ENCODE measurements at places on chromosomes 16 and 17. TPM values are rescaled to one million over a fixed set of nuclear protein-coding genes. Genes with fewer than 3 reads are reported as not detected.

DNA sequence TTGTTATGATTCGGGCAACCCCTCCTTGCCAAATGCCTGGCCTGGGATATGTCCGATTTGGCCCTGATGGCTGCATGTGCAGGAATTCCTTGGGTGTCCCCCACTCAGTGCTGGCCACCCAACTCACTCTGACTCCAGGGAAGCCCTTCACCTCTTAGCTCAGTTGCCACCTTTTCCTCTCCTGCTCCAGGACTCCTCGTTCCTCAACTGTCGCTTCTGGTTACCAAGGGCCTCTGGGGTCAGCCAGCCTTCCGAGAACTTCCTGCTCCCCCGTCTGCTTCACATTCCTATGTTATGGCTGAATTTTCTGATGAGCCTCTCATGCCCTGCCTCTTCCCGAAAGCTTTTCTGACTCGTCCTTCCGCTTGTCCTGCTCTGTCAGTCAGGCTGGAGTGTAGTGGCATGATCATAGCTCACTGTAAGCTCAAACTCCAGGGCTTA is 63.5 kb downstream of the SPACA3 start:
- DNase-seq = peak; percentile 12

DNA sequence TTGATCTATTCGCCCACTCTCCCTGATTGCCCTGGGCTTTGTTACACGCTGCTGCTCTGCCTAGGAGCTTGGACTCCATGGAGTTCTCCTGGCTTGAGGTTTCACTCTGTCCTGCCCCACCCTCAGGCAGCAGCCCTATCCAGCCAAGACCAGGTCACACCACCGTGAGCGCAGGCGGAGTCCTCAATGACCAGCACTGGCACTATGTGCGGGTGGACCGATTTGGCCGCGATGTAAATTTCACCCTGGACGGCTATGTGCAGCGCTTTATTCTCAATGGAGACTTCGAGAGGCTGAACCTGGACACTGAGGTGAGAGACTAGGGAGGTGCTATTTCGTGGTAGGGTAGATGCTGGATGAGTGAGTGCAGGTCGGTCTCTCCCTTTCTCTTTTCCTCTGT is 3.5 kb downstream of the CNTNAP1 start:
- no peak for DNase-seq

GRCh38 chr17:44331249-44331760 is 6.7 kb upstream of the SLC25A39 start:
- peak; percentile 16 for DNase-seq

DNA sequence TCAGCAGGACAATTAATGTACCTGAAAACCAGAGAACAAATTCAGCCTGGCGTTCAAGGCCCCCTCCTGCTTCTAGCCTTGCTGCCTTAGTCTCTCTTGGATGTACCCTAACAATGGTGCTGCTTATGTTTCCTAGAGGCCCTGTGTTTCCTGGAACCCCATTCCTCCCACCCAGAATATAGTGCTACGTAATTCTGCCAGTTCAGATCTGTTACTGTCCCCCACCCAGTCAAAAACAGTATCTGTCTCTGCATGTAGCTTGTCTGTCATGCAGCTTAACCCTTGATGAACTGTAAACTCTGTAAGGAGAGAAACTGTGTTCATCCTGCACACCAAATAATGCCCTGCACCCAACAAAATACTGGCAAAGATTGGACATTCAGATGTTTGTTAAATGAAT is 6.8 kb downstream of the MRTFB start:
- DNase-seq = no peak

KRT20 gene
- not detected for total RNA-seq

DNA sequence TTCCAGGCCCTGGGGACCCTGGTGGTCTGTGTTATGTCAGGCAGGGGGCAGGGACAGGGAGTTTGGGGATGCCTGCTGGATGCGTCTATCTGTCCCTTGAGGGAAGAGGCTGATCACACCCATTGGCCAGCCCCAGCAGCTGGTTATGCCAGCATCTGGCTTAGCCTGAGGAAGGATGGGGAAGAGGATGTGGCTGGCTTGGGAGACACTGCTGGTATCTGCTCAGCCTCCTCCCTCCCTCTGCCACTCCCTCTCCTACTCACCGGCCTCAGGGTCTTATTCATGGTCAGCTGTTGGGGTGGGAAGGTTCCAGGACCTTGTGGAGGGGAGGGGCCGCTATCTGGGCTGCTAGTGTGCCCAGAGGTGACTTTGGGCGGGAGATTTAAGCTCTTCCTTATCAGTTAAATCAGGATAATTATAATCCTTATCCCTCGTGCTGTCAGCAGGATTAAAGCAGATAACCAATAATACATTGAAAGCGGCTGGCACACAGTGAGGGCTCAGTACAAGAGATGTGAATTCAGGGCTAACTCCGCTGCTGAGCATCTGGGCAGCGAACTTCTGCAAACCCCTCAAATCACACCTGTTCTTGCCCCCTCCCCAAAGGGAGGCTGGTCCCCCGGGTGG is 36.0 kb upstream of the MLKL start:
- no peak for DNase-seq

RECQL5 gene
- total RNA-seq = 24.6 TPM

- DNase-seq = no peak
These were observed 24.3 kb downstream of the CENPV start for GRCh38 chr17:16328997-16329396.

DNA sequence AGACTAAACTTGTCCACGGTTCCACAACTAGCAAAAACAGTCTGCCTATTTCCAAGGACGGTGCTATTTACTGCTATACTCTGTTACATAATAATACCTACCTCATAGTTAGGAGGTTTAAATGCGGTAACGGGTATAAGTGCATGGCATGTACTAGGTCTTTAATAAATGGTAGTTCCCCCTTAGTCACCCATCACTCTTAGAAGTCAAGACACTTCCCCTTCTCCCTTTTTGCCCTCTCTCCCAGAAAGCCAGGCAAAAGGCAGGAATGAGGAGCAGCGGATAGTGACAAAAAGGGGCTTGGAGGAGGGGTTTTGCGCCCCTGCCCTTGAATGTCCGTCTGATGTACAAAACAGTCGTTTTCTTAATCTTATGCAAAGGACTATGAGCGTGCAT is 1.1 kb upstream of the LSM12 start:
- no peak for DNase-seq

PDILT gene
- not detected for total RNA-seq

- peak; percentile 31 for DNase-seq
These were observed 4.3 kb downstream of the KRT37 start for GRCh38 chr17:41420134-41420533.

ITGB3 gene
- total RNA-seq = 59.2 TPM

GRCh38 chr16:57994778-57995177 is 5.7 kb downstream of the ZNF319 start:
- DNase-seq = no peak

GRCh38 chr16:29662729-29663015 is 375 bp upstream of the SPN start:
- DNase-seq = no peak

RAP1GAP2 gene
- total RNA-seq = 7.8 TPM

- DNase-seq = no peak
These were observed 251.8 kb downstream of the MAF start for GRCh38 chr16:79348521-79349306.

DNA sequence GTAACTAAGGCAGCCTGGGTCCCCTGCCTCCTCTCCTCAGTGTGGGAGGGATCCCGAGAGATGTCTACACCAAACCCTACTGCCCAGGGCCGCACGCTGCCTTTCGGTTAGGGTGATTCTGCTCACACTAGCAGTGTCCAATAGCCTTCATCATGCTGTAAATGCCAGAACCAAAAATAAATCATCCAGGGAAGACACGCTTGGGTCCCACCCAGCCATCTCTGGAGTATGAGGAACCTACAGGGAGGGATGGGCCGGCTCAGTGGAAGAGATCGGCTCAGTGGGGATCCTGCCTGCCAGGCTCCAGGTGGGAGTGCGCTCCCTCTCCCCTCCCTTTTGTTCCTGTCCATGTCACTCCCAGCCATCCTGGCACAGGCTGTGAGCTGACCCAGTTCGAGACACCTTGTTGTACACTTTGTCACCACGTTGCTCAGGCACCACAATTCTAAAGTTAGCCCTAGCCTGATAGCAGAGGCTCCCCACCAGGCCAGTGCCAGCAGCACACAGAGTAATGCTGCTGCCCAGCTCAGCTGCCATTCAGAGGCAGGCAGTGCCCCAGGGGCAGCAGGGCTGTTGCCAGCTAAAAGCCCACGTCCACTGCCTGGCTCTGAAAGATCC is 24.5 kb downstream of the PEMT start:
- DNase-seq = no peak

STAC2 gene
- total RNA-seq = not detected

GRCh38 chr16:72159386-72159785 is 12.6 kb downstream of the PMFBP1 start:
- no peak for DNase-seq

DNA sequence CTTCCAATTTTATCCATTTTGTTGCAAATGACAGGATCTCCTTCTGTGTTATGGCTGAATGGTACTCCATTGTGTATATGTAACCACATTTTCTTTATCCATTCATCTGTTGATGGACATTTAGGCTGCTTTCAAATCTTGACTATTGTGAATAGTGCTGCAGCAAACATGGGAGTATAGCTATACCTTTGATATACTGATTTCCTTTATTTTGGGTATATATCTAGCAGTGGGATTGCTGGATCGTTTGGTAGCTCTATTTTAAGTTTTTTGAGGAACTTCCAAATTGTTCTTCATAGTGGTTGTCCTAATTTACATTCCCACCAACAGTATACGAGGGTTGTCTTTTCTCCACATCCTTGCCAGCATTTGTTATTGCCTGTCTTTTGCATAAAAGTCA is 67.8 kb downstream of the BRIP1 start:
- no peak for DNase-seq

DNA sequence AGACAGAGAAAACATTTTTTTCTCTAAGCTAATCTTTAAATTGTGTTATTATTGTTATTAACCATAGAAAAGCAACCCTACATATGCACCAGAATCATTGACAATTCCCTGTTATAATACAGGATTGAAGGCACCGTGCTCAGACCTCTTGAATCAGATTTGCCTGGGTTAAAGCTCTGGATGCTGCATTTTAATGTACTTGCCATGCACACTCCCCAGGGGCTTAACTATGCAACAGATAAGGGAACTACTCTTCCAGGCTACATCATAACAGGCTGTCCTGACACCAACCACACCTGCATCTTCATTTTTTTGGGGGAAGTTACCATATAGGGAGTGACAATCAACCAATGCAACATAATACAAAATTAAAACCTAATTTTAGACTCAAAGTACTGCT is 1187.6 kb upstream of the CDH8 start:
- DNase-seq = no peak

RCVRN gene
- not detected for total RNA-seq

KRTAP17-1 gene
- total RNA-seq = not detected

SLC12A3 gene
- 0.18 TPM for total RNA-seq

GRCh38 chr16:82396509-82396908 is 226.5 kb upstream of the MPHOSPH6 start:
- DNase-seq = no peak

TMEM238L gene
- not detected for total RNA-seq

DNA sequence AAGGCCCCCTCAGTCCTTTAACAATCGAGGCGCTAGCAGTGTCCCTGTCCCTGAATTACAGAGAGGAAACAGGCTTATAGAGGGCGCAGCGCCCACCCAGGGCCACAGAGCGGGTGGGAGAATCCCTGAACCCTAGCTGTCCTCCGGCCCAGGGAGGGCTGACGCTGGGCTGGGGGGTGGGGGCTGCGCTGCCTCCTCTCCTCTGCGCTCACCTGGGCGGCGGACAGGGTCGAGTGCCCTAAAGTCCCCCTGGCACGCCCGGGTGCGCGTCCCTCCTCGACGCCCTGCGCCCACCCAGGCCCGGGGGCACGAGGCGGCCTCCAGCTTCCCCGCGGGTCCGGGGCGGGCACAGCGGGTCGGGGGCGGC is 200.4 kb upstream of the N4BP1 start:
- no peak for DNase-seq

RNF227 gene
- total RNA-seq = 0.54 TPM

NETO2 gene
- 17.1 TPM for total RNA-seq

DNA sequence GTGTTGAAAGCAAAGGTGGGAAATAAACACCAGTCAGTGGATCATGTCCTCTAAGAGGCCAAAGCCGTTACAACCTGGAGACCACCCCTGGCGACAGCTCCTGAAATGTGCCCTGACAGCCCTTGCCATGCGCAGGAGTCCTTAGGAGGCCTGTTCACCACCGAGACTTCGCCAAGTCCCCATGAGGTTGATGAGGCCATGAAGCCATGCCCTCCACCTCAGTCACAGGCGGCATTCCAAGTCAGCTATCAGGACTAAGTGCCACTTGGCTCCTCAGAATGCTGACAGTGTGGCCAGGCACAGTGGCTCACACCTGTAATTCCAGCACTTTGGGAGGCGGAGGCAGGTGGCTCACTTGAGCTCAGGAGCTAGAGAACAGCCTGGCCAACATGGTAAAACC is 27.1 kb downstream of the ADAM11 start:
- no peak for DNase-seq

TAT gene
- not detected for total RNA-seq

GRCh38 chr16:64478252-64478906 is 643.5 kb downstream of the CDH11 start:
- DNase-seq = peak; percentile 88

DNA sequence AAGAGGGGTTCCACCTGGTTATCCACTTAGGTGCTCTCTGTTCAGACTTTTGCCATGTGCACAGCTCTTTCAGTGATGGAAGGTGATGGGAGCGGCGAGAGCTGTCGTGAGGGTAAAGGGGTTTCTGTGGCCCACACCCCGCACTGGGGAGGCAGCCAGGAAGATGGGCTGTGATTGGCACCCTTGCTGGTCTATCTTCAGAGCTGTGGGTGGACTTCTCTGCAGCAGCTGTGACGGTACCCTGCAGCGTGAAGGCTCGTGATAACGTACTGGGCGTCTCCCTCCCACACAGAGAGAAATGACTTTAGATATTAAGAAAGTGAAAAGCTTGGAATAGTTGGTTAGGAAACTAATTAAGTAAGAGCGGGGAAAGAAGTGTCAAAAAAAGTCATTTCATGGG is 45.8 kb downstream of the MPRIP start:
- no peak for DNase-seq

NPIPA2 gene
- total RNA-seq = 1.1 TPM

GRCh38 chr16:56357765-56358322 is 67.5 kb downstream of the AMFR start:
- DNase-seq = no peak

DNA sequence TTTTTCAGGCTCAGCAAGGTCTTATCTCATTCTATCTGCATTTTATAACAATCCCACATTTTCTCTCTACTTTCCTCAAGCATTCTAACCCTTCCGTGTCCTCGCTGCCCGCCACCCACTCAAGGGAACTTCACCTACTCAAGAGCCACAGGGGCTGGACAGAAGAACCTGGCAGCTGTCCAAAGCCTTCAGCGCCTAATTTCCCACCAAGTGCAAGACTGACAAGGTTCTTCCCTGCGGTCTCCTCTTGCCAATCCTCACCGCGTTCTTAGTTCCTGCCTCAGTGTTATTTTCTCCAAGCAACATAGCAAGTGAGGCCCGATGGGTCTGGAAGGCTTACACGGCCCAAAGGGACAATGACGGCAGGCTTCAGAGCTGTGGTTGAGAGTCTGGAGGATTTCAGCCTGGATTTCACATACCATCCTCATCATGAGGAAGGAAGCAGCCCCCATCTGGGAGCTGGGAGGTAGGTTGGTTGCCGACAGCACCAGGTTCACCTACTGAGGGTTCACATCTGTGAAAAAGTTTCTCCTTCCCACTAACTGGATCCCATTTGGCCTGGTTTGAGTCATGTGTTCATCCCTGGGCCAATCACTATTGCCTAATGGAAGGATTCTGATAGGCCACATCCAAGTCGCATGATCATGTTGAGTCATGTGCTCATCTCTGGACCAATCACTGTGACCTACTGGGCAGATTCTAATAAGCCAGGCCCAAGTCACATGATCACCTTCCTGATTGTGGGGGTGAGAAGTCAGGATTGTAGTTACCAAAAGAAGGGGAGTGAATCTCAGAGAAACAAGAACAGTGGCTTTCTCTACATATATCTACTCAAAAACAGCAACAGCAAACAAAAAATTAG is 108.2 kb downstream of the N4BP1 start:
- peak; percentile 36 for DNase-seq

ABCC11 gene
- 0.29 TPM for total RNA-seq
